T-helper 17 cell (primary cell): ENCODE measurements at places on chromosomes 1 and 21.

DNA sequence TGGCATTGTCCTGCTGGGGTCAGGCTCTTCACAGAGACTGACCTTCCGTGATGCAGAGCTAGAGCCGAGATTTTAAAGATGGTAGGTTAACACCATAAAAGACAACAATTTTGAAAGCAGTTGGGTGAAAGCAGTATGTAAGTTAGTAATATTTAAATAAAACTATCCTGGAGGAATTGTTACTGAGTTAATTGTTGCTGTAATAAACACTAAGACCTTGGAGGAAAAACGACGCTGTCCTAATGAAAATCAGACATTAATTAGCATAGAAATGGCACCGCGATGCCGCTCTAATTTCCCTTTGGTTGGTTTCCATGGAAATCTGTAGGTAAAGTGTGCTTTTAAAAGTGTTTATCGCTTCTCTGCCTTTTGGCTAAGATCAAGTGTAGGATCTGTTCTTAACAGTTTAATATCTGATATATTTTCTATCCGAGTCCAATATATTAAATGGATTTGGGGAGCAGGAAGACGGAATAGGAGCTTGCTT lies 745 bp upstream of the ANP32E start:
- DNase-seq = no peak

- DNase-seq = no peak
Measured at GRCh38 chr1:201898992-201899391, 10.3 kb downstream of the SHISA4 start.

- DNase-seq = no peak
Measured at GRCh38 chr1:201786824-201787223, 42.1 kb upstream of the IPO9 start.

GRCh38 chr1:160519642-160520435 lies 3.2 kb downstream of the SLAMF6 start:
- no peak for DNase-seq

DNA sequence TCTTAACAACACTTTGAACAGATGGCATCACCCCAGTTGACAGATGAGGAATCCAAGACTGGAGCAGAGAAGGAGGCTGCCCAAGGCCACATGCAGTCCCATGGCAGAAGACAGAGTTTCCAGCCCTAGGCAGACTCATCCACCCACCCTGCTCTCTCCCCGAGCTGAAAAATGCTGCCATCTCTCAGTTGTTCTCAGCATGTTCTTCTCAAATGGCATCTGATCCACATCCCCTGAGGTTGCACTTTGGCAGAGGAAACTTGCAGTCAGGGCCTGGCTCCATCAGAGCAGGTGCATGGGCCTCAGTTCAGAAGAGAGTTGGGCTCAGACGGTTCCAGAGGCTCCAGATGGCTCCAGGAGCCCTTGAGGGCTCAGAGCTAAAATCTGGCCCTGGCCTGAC lies 709.4 kb downstream of the MATN1 start:
- DNase-seq = no peak

DNA sequence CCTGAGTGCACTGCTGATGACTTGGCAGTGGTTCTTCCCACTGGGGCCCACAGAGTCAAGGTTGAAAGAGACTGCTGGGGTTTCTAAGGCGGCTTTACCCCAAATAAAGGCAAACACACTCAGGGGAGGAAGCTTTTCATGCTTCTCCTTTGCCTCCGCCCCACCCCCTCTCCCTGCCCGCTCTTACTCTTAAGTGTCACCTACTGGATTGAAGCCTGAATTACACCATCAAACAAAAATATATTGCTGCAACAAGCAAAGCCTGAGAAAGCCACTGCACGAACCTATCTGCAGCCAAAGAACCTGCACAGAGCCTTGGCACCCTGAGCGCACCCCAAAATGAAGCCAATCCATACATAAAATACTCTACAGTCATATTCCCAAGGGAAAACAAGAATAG lies 63.1 kb downstream of the PTGFR start:
- DNase-seq = no peak
